DND-41 (cell line): ENCODE measurements at places on chromosomes 1 and 21.

DNA sequence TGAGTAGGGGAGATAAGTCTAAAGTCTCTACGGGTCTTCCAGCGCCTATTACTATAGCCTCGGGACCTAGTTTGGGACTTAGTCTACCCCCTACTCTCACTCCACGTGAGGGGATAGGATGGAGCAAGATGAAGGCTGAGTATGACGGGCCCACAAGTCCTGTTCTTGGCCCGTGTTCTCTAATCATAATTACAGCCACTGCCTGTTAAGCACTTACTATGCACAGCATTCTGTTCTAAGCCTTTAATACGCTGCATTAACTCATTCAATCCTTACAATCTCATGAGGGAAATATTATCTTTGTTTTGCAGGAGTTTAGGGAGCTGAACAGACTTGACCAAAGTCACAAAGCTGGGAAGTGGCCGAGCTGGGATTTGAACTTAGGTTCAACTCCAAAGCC, 23.9 kb upstream of the EPB41 start:
- DNase-seq = no peak

GRCh38 chr1:237042526-237042891, 525 bp downstream of the RYR2 start:
- no peak for DNase-seq

GRCh38 chr1:204628868-204629267, 56.7 kb downstream of the LRRN2 start:
- DNase-seq = no peak

GRCh38 chr21:28063241-28064216, 929.1 kb downstream of the LTN1 start:
- no peak for DNase-seq
